Left lobe of liver (tissue), 2 donors: ENCODE measurements at places on chromosomes 6 and 20. TPM values are rescaled to one million over a fixed set of nuclear protein-coding genes. Genes with fewer than 3 reads are reported as not detected.

- no peak for DNase-seq
These were observed 378.0 kb downstream of the CD109 start for GRCh38 chr6:74073999-74074398.

DNA sequence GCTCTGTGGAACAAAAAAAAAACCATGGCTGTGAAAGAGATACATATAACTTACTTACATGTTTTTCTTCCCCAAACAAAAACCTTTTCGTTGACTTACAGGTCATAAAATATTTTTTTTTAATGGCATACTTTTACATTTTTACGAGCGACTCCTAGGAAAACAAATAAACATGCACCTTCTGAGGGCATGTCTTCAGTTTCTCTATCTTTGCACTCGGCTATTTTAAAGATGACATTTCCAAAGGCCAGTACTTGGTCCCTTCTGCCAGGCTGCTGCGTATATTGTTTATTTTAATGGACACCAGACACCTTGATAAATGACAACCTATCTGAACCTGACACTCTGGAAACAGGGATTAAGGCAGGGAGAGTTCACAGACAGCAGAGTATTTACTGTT, 49.4 kb downstream of the PIGU start:
- DNase-seq, result no peak

- DNase-seq, result no peak
These were observed 12.2 kb downstream of the SNAP91 start for GRCh38 chr6:83696674-83697073.

DNA sequence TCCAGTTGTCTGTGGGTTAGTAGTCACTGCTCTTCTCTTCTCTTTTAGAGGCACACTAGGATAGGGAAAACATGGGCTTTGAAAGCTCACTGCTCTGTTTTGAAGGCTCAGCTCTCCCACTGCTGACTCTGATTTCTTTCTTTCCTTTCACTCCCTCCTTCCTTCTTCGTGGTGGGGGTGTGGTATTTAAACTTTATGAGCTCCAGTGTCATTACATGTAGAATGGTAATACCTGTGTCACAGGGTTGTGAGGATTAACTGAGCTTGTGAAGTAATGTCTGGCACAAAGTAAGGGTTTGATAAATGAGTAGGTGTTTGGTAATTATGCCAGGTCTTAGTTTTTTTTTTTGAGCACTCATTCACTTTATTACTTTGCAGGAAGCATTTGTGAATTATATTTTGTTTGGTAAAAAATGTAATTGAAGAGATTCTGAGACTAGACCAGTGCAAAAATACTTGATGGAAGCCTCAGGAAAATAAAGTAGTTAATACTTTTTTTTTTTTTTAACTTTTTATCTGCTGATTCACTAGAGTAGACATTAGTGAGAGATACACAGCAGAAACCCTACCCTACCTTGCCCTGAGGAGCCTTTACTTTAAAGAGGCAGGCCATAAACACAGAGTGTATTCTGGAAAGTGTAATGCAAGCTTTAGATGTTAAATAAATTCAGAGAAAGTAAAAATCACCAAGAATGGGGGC, 17.3 kb downstream of the SMAP1 start:
- DNase-seq, result no peak

- no peak for DNase-seq
These were observed 317.0 kb downstream of the CDC5L start for GRCh38 chr6:44704240-44705150.

DNA sequence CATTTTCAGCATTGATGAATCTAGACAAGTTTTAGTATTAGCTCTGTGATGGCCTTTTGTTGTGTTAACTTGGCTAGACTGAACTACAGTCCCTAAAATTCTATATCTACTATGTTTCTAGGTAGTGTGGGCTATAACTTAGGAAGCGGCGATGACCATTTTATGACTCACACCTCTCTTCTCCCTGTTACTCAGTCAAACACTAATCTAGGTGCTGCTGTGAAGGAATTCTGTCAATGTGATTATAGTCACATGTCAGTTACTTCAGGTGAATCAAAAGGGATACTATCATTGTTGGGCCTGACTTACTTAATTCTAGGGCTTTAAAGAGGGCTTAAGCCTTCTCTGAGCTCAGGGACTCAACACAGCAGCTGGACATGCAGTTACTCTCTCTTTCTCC, 691.5 kb upstream of the MAP3K7 start:
- DNase-seq, result no peak

Gene TMEM74B
- 1.2 TPM for total RNA-seq

Gene CDSN
- total RNA-seq, result not detected

Gene MMP24
- total RNA-seq, result 0.43 TPM

Gene SH3BGRL2
- total RNA-seq, result 30.3 TPM
